ENCODE measurements at places on chromosomes 6 and 20. TPM values are rescaled to one million over a fixed set of nuclear protein-coding genes. Genes with fewer than 3 reads are reported as not detected.

Gene BMP7
- 0.09 TPM for polyA plus RNA-seq

Gene SLC32A1
- not detected for polyA plus RNA-seq

Gene CYP21A2
- polyA plus RNA-seq: not detected

Gene C20orf173
- polyA plus RNA-seq: not detected

Gene PABPC1L
- polyA plus RNA-seq: 10.4 TPM

Gene C20orf144
- 0.41 TPM for polyA plus RNA-seq

Gene LIN28B
- polyA plus RNA-seq: 0.04 TPM

Gene DNAH8
- polyA plus RNA-seq: not detected

Gene CEP162
- polyA plus RNA-seq: 3.3 TPM

- no peak for DNase-seq
Observed at GRCh38 chr6:1890071-1890470, 280.4 kb downstream of the FOXC1 start.

- no peak for DNase-seq
Observed at GRCh38 chr6:152904678-152905077, 78.2 kb downstream of the FBXO5 start.

DNA sequence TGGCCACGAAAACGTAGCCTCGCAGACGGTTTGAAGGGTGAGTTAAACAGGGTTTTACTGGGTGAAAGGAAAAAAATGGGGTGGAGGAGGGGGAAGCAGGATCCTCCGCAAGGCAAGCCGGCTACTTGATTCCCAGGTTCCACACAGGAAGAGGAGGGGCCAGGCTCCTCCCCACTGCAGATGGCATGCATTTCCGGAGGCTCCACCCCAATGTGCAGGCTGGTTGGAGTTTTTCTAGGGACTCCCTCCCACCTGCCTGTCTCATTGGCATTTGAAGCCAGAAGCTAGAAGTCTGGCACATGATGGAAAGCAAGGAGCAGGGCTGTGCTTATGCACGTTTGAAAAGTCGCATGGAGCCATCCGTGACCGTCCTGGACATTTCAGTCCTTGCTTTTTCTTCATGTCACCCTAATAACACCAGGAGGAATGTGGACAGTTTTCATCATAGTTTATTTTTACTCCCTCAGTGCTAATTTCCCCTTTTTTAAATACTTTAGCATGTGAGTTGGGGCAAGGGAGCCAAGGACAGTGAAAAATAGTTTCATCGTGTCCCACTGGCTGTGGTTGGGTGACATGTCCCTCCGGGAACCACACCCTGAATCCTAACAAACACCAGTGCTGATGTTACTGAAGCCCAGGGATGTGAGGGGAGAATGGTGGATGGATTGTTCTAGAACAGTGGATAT, 100.1 kb upstream of the INSM1 start:
- no peak for DNase-seq

DNA sequence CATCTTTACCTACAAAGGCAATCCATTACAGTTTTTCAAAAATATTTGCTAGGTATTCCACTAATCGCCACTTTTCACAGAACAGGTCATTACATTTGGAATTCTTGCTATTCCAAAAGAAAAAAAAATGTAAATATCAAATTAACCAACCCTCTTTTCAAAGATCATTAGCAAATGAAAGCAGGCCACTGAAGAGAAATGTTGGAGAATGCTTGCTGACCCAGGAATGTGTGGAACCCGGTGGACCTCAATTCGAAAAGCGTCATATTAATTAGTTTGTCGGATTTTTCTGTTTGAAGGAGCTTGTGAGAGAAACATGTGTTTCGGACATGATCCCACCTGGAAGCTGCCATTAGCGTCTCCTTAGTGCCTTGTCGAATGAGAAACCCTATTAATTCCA, 27.9 kb upstream of the SERPINB9 start:
- no peak for DNase-seq

- DNase-seq: no peak
Observed at GRCh38 chr6:14312587-14312986, 195.0 kb downstream of the CD83 start.

DNA sequence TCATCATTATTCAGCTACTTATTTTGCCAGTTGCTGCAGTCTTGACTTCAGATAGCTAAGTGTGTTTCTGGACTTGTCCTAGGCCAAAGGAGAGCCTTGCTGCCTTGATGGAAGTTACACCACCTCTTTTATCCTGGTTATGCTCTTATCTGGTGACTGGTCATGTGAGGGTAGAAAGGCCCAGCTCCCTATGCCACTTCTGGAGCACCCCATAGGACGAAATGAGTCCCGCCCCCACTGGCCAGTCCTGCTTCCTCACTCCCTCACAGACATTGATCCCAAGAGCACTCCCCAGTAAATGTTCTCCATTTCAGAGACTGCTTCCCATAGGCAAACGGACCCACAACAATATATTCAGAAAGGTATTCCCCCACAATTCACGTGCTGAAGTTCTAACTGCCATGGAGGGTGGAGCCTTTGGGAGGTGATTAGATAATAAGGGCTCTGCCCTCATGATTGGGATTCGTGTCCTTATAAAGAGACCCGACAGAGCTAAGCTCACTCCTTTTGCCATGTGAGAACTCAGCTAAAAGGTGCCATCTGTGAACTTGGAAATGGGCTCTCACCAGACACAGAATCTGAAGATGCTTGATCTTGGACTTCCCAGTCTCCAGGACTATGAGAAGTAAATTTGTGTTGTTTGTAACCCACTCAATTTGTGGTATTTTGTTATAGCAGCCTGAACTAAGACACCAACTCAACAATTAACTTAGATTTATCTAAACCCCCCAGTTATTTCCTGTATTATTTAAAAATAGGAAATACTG, 21.5 kb upstream of the ELOVL2 start:
- no peak for DNase-seq

DNA sequence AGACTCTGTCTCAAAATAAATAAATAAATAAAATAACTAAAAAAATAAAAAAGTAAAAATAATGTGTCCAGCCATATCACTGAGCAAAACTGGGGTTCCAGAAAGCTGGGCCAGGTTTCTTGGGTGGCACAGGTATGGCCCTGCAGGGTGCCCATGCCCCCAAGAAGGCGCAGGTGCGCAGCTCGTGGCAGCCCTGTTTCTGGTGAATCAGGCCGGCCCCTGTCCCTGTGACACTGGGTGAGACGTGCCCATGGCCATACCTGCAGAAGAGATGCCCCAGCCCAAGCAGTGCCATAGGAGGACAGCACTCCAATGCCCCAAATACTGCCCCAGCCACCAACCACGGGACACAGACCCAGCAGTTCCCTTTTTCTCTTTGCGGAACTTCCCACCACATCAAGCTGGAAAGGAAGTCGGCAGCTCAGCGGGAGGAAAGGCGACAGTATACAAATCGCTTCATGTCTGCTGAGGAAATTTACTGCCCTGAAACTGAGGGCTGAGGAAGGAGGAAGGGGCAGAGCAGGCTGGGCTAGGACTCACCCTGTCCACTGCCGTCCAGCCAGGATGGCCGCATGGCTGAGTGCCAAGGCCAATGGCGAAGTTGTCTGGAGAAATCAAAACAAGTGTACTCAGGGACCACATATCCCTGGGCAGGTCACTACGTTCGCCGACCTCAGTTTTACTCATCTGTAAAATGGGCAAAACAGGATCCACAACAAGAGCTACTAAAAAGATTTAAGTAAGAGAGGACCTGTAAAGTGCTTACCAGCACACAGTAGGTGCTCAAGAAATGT, 55.4 kb downstream of the PREX1 start:
- no peak for DNase-seq

DNA sequence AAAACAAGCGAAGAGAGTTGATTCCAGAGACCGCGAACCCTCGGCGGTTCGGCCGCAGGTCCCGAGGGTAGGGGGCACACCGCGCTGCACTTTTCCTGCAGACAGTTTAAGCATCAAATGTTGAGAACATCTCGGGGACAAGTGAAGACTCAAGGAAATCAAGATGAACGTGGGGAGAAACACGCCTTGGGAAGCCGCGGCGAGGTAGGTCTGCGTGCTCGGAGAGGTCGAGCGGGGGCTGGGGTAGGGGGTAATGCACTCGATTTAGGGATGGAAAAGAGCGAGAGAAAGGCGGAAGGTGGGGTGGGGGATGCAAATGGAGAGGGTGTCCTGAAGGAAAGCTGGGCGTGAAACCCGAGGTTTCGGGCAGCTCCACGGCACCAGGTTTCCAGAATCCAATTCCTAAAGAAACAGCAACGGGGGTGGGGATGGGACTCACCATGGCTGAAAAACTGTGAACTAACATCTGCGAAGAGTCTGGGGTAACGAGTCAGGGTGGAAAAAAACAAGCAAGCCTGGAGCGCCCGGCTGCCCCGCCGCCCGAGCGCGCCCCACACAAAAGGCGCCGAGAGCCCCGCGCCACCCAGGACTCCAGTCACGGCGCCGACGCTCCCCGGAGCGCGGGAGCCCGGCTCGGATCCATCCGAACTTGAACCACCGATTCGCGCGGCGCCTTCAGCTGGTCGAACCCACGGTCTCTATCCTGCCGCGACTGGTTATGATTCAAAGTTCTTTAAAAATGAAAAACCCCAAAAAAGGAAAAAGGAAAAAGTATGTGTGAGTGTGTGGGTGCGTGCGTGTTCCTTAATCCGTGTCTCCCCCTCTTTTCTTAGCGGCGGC, 3.5 kb downstream of the TFAP2A start:
- peak; percentile 67 for DNase-seq

GRCh38 chr6:16136621-16137450, 8.0 kb downstream of the MYLIP start:
- DNase-seq: peak; percentile 91

- DNase-seq: no peak
Observed at GRCh38 chr6:12351672-12352071, 61.5 kb downstream of the EDN1 start.

DNA sequence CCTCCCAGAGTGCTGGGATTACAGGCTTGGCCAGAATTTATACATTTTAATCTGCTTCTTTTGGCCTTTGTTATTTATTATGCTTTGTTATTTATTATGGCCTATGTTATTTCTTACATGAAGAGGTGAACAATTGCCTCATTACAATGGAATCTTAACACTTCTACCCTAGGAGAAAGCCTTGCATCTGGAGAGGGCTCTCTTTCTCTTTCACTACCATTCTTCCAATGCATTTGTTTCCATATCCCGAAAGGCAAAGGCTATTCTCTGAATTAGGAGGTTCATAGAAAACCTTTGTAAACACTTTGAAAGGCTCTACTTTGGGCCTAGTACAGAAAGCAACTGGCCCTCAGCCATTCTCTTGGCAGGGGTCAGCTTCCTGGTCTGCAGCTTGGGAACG, 19.9 kb upstream of the DEK start:
- no peak for DNase-seq

- DNase-seq: peak; percentile 16
Observed at GRCh38 chr6:126312013-126312665, 27.8 kb upstream of the CENPW start.
